OCI-M1 (cell line): ENCODE measurements at places on chromosomes 1 and 21.

DNA sequence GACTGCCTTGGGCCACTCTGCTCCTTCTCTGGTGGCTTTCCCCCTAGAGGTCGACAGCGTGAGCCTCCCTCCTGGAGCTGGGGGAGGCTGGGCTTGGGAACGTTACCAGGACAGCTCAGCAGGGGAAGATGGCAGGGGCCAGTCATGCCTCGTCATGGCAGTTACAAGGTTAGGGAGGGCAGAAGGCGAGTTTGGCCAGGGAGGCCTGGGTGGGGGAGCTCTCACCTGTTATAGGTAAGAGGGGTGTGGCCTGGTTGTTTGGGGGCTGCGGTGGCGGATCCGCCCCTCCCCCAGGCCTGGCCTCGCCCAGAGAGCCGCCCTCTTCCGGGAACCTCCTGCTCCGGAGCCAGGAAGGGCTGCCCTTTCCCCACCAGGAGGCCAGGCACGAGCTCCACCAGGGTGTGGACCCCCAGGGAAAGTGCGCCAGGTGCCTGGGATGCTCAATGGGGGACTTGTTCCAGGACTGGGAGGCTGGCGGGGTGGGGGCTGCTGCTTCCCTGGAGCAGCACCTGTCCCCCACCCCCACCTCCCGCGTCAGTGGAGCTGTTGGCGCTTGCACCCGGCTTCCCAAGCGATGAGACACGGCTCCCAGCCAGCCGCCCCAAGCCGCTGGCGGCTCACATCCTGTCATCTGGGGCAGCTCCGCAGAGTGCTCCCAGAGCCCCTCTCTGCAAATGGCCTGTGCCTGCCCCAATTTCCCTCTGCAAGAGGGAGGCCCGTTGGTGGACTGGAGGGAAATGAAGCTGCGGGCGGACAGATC, 23.6 kb upstream of the PKP1 start:
- no peak for DNase-seq

- no peak for DNase-seq
Observed at GRCh38 chr1:197304638-197305200, 36.7 kb downstream of the CRB1 start.

DNA sequence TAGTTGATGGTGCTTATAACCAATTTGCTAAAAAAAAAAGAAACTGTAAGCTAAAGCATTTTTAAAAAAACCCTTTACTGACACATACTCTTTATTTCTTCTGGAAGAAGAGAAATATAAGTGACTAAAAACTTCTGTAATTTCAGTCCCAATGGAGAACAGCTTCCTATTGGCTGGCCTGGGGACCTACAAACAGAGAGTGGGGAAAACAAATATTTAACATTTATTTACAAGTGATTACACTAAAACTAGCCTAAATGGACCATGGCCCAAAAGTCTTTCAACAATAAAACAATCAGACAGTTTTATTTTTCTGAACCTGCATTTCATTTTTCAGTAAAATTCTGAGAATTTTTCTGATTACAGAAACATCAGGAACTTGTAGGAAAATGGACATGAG, 15.2 kb downstream of the TARBP1 start:
- no peak for DNase-seq

DNA sequence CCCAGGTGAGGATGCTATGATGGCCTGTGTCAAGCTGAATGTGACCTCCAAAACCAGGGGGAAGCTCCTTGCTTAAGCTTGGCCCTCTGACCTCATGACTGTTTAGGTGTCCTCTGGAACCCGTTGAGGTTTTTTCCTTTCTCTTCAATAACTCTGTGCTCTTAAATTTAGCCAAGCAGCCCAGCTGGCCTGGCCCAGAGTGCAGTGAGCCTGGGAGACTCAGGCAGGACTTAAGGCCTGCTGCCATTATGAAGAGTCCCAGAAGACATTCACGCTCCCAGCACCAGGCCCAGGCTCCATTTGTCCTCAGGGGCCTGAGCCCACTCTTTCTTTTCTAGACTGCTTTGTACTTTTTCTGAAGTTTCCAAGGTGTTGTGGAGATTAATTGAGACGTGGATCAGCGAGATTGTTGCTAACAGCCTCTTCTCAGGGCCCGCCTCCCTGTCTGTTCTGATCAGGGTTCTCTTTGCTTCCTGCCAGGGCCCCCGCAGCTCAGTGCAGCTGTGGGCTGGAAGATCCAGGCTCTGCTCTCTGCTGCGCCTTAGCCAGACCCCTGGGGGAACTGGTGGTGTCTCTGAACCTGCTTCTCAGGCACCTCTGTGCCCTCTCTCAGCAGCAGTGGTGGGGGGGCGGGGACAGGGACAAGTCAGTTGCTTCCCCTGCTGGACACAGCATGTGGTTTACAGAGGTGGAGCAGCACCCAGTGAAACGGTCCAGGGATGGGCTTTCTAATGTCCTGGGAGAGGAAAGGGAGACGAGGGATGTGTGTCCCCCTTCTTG, 124.2 kb downstream of the GRIK3 start:
- DNase-seq = no peak

DNA sequence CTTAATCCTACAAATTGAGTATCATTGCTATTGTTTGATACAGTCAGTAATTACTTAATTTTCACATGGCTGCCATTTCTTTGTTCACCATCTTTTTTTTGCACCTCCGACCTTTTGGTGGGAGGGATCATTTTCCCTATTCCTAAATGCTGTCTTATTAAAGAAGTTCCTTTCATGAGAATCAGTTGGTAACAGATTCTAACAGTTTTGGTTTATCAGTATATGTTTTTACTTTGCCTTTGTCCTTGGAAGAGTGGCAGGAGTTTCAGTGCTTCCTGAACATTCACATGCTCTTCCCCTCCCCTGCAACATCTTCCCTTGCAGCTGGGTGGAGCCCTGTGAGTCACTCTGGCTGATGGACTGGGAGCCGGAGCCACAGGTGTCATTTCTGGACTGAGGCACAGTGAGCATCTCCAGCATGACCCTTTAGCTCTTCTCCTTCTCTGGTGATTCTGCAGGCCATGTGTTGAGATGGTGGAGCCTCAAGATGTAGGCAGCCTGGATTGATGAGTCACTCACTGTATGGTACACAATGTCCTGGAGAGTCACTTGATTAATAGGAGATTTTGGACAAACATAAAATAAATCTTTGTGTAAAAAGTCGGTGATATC, 217.7 kb downstream of the URB2 start:
- peak; percentile 43 for DNase-seq

GRCh38 chr1:30919025-30919881, 10.7 kb upstream of the SDC3 start:
- DNase-seq = peak; percentile 97

DNA sequence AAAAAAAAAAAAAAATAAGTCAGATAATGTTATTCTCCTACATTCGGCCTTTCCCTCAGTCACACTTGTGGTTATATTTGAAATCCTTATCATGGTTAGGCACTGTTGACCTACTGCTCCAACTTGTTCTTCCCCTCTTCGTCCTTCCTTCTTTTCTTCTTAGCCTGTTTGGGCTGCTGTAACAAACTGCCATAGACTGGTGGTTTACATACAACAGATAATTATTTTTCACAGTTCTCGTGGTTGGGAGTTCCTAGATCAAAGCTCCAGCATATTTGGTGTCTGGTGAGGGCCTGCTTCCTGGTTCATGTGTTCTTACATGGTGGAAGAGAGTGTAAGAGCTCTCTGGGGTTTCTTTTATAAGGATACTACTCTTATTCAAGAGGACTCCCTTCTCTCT, 73.4 kb downstream of the RABGAP1L start:
- peak; percentile 95 for DNase-seq

DNA sequence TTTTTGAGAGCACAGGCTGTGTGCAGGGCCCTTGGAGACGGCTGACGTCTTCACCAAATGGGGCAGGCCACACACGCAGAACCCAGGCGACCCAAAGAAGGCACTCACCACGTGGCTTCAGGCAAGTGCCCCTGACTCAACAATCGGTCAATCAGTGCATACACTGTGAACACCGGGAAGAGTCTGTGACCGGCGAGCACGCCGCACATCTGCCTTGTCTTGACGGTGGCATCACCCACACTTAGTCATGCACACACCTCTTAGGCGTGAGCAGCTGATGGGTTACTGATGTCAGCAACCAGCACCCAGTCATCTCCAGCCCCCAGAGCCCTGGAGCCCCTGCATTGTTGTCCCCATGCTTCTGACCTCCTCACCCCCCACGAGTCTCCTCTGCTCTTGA, 4.9 kb upstream of the LRRC3 start:
- no peak for DNase-seq

DNA sequence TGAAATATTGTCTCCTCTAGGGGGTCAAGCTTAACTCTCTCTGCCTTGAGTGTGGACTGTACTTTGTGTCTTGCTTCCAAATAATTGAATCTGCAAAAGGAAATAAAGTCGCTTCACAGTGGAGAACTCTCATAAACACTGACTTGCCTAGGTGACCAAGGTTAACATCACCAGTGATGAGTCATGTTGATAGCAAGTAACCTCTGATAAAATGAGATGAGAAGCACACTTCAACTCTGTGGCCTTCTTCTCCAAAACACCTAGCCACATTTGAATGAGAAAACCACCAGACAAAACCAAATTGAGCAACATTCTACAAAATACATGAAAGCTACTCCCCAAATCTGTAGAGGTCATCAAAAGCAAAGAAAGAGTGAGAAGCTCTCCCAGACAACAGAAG, 37.6 kb downstream of the PDE4B start:
- peak; percentile 21 for DNase-seq

DNA sequence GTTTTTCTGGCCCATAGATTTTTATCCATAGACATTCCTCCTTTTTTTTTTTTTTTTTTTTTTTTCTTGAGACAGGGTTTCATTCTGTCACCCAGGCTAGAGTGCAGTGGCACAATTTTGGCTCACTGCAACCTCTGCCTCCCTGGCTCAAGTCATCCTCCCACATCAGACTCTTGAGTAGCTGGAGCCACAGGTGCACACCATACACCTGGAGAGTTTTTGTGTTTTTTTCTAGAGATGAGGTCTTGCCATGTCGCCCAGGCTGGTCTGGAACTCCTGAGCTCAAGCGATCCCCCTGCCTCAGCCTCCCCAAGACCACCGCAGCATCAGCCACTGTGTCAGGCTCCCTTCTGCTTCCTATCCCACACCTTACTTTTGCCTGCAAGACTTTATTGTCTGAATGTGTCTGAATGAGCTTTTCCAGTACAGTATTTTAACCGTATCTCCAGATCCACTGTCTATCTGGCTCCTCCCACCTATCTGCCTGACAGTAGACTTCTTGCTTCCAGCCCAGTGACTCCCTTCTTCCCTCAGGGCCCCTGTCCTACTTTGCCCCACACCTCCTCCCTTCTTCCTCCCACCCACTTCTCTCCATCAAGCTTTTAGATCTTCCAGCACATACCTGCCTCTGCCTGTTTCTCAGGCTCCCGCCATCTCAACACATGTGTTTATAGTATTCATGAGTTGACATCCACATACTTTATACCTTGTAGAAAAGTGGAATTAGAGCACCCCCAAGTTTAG, 6.1 kb downstream of the C1orf21 start:
- DNase-seq = no peak

GRCh38 chr1:156945881-156946661, 25.6 kb downstream of the LRRC71 start:
- DNase-seq = no peak

DNA sequence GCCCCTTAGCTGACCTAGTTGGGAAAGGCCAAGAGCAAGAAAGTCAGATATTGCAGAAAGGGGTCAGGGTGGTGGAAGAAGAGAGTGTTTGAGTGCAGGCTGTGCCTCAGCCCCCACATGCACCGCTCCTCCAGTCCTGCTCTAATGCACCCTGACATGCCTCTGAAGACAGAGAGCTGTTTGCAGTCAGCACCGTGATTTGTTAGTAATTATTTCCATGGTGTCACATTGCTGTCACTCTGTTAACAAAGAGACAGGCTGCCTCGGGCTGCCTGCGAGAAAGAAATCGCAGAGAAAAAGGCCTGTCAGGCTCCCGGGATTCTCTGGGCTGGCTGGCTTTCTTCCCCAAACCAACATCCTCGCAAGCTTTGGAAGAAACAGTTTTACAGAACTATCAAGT, 58.3 kb downstream of the ERI3 start:
- DNase-seq = no peak

DNA sequence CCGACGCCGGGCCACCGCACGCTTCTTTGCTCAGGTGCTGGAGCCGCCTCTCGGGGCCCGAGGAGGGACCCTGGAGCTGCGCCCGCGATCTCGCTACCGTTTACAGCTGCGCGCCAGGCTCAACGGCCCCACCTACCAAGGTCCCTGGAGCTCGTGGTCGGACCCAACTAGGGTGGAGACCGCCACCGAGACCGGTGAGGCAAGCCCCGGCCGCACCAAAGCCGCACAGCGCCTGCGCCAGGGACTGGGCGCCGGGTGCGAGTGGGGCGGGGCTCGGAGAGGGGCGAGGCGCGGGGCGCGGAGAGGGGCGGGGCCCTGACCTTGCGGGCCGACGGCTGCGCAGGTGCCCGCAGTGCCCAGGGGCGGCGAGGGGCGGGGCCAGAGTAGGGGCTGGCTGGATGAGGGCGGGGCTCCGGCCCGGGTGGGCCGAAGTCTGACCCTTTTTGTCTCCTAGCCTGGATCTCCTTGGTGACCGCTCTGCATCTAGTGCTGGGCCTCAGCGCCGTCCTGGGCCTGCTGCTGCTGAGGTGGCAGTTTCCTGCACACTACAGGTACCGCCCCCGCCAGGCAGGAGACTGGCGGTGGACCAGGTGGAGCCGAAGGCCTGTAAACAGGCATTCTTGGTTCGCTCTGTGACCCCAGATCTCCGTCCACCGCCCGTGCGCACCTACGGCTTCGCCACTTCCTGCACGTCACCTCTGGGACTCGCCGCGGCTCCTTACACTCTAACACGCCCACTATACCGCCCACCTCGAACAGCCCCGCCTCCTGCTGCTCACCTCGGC, 9.8 kb upstream of the CDC20 start:
- no peak for DNase-seq
